Myocyte (in vitro differentiated cells): ENCODE measurements at places on chromosomes 6 and 20.

DNA sequence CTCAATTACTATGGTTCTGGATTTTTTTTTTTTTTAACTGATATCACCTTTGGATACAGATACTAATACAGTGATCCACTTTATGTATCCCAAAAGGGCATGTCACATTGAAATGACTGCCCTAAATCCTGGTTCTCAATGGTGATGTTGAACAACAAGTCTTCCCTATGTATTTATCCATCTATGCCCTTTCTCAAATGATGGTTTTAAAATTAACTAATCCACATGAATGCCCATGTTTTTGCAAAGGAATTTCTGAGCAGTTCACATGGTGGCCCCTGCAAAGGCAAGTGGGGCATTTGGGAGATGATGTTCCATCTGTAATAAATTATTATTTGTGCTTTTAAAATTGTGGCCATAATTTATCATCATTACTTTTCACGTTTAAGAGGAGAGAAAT is 2.7 kb downstream of the ADGRB3 start:
- no peak for DNase-seq

DNA sequence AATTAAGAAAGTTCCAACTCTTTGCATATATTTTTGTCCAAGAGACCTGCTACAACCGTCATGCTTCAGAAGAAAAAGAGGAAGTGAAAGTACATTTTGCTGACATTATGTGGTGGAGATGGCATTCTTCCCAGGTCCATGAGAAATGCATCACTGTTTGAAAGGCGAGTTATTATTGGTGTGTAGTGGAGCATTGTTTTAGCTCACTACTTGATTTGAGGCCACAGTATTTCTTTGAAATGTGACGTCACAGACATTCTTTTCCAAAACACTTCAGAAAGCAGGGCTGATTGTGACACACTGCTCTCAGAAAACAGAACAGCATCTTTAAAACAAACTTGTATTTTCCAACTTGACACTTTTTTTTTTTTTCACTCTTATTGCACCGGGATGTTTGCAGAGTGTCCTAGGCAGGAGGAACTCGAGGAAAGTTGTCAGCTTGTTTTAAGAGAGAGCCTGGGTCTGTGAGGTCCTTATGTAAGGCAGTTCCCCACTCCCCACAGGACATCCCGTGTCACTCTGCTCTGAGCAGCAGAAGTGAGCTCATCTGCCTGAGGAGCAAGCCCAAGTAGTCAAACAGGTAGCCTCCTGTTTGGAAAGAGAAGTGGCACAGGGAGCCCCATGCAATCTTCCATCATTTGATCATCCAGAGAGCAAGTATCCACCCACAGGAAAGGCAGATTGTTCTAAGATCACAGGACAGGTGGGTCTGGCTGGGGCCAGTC is 1.1 kb downstream of the SPTLC3 start:
- DNase-seq = peak; percentile 74

DNA sequence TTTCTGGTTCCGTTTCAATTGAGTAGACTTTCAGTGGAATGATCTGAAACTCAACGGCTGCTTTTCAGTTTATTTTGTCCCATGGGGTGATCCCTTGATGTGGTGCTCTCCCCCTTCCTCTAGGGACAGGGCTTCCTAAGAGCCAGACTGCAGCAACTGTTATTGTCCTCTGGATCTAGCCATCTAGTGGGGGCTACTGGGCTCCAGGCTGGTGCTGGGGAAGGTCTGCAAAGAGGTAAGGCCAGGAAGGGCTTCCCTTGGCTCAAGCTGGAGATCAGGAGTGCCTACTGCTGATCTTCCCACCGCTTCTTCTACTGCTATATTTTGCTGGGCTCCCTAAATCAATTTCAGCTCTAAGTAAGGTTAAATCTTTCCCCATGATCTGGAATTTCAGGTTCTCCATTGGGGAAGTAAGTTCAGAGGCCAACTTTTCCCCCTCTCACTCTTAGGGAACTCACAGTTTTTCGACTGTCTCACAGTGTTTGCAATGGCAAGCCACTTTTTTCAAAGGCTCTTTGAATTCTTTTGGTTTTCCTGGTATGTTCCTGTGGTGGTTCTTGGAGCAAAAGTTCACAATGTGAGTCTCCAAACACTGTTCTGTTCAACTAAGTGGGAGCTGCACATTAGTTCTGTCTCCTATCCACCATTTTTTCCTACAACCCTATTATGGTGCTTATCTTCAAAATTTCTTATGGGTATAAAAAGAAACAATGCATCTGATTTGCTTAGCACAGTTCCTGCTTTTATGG is 286.2 kb upstream of the EXOC2 start:
- no peak for DNase-seq

DNA sequence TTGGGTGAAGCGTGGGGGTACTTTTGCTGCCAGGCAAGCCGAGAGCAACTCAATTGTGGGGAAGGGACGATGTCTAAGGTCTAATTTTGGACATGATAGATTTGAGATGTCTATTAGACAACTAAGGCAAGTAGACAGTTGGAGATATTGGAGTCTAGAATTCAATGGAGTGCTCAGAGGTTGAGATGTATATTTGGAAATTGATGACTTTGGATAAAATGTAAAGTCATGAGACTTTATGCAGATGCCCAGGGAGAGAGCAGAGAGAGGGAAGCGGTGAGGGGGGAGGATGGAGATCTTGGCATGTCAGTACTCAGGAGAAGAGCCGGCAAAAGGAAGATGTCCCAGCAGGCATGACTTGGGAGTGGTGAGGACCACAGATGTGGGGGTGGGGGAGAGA is 6.9 kb downstream of the MYLK2 start:
- no peak for DNase-seq

DNA sequence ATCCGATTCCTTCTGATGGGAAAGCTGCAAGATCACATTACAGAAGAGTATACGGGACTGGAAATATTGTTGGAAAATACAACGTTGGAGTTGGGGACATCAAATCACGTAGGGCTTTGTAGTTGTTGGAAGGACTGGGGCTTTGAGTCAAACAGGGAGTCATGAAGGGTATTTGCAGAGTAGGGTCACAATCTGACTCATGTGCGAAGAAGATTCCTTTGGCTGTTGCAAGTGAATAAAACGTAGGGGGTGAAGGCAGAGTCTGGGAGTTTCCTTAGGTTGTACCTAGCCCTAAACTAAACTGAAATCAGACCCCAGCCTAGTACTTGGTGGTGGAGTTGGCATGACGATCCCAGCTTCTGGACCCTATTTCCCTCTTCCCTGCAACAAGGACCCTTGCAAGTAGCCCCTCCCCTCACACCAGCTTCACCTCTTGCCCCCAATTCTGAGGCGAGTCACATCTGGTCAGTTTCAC is 32.3 kb downstream of the SNX5 start:
- no peak for DNase-seq

DNA sequence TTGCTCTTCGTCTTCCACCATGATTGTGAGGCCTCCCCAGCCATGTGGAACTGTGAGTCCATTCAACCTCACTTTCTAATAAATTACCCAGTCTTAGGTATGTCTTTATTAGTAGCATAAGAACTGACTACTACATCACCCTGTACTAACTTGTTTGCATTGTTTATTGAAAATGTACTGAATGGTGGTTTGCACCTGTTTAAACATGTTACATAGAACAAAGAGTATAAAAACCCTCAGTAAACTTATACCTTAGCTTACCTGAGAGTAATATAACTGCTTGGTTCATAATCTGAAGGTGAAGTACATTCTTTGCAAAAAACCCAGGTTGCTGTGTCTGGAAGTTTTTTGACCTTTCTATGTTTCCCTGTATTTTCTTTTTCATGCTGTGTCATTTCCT is 777.8 kb downstream of the TBC1D32 start:
- no peak for DNase-seq

- DNase-seq = peak; percentile 8
Measured at GRCh38 chr20:6866741-6867140, 99.3 kb downstream of the BMP2 start.

DNA sequence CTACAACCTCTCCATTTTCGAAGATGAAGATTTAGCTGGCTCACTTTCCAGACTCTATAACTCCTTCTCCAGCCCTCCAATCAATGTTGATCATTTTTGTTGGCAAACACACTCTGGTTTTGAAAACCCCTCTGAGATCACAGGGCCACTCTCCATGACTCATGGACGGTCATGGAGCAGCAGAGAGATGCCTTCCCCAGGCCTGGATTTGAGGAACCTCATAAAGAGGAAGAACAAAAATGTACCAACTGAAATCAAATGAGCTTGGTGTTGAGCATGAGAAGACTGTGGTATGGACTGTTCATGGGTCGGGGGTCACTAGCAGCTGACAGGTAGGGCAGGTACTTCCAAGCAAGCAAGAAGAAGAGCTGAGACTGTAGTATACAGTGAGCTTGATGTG is 112.8 kb upstream of the INSM1 start:
- no peak for DNase-seq

- peak; percentile 53 for DNase-seq
Measured at GRCh38 chr6:57173056-57173885, 1.1 kb downstream of the BAG2 start.

DNA sequence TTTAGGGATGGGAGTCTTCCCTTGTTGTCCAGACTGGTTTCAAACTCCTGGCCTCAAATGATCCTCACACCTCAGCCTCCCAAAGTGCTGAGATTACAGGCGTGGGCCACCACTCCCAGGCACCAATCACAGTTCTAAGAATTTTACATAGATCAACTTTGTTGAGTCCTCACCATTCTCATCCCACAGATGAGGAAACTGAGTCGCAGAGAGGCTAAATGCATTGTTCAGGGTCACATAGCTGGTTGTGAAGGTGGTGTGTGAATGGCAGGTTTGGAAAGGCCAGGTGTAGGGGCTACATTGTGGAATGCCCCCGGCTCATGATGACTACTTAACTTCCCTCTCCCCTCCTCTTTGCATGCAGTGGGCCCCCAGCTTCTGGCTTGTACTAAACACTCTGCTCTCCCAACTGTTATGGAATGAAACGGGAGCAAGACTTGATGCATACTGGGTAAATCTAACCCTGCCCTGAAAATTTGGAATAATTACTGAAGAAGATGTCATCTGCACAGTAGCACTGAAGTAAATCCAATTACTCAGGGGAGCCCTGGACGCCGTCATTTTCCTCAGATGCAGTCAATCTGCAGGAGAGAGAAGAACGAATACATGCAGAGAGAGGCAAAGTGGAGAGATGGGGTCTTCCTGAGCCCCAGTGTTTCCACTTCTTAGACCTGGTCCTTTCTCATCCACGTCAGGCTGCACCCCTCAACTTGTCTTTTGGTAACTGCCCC is 102.3 kb upstream of the ZNF217 start:
- DNase-seq = no peak

GRCh38 chr6:40390144-40390800 is 196.9 kb downstream of the LRFN2 start:
- DNase-seq = no peak

- DNase-seq = peak; percentile 45
Measured at GRCh38 chr6:47161176-47161687, 119.1 kb upstream of the ADGRF1 start.

DNA sequence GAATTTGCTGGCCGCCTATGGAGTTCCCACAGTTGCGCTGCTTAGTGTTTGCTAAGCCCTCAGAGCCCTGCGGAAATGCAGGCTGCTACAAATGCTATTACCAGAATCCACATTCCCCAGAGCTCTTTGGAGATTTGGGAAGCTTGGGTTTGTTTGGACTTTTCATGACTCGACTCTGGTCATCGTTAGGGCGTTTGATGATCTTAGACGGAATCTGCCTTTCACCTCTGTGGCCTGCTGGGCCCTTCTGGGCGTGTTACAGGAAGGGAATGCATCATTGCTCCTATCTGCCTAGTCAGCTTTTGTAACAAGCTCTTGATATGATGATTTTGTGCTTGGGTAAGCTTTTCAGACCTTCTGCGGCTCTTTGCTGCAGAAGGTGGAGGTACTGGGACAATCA is 50.8 kb downstream of the EYA2 start:
- DNase-seq = no peak

- DNase-seq = no peak
Measured at GRCh38 chr6:79435746-79436145, 101.5 kb downstream of the LCA5 start.

DNA sequence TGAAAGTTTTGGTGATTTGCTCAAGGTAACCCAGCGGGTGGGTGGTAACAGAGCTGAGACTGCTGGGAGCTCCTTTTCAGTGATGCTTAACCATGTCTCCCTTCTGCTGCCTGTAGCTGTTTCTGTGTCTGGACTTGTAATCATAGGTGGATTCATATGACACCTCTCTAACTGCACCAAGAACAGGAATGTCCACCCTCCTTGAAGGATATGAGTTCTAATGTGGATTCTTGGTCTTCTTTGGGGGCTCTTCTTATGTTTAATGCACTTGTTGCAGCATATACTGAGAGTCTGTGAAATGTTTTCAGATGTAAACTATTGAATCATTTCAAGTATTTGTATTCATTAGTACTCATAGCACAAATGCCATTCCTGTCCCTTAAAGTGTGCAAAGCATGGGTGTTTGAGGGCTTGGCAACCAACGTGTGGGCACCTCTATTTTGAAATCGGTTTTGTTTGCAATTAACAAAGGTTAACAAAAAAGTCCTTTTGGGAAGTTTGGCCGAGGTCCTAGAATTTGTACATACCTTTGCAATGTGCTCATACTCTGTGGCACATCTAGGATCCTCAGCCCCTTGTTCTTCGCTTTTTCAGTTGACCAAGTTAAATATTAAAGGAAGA is 138.0 kb downstream of the SOX4 start:
- peak; percentile 24 for DNase-seq

- DNase-seq = no peak
Measured at GRCh38 chr6:163377561-163377960, 37.0 kb upstream of the QKI start.

GRCh38 chr6:146265056-146265455 is 236.2 kb downstream of the GRM1 start:
- DNase-seq = no peak

DNA sequence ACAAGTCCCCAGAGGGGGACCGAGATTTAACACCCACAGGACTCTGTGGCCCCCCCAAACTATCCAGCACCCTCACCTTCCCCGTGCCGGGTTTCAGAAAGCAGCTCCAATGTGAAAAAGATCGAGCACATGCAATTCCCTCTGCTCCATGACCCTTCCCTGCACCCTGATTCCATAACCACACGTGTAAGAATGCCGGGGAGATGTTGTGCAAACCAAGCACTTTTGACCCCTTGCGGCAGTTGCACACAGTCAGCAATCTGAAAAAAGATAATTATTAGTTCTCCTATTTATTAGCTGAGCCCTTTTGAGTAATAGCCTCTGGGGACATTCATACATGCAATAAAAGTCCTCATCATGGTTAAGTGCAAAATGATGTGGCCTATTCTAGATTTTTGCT is 13.0 kb downstream of the FOXQ1 start:
- DNase-seq = no peak

- no peak for DNase-seq
Measured at GRCh38 chr6:18101873-18102272, 20.6 kb downstream of the NHLRC1 start.

DNA sequence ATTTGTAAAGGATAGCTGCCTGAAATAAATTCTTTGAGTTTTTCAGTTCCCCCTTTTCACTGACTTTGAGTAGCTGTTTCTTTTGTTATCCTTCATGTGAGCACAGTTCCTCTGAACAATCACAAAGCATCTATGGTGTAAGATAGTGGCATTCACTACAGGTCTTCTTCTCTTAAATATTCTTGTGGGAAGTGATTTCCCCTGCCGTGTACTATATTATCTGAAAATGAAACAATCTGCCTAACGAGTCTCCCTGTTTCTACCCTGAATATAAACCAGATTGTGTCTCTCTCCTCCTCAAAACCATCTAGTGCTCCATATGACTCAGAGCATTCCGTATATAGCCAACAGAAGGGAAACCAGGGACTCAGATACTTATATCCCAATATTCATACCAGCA is 380.1 kb upstream of the SOX4 start:
- DNase-seq = no peak
